ENCODE measurements at places on chromosomes 6 and 20. TPM values are rescaled to one million over a fixed set of nuclear protein-coding genes. Genes with fewer than 3 reads are reported as not detected.

Gene RWDD2A
- total RNA-seq = 0.87 TPM

- peaks cover 23% of the 10 kb centered on the region for H3K27me3 ChIP-seq
- H3K4me3 ChIP-seq = no peak overlapping the region
- no peak for DNase-seq
- H3K4me1 ChIP-seq = no peaks in the 10 kb centered on the region
- H3K36me3 ChIP-seq = no peaks in the 10 kb centered on the region
Measured at GRCh38 chr6:7578931-7579330, 11.1 kb upstream of the SNRNP48 start.

Gene ARMC12
- 0.37 TPM for total RNA-seq

GRCh38 chr6:51569594-51569993 is 517.8 kb downstream of the PKHD1 start:
- no peaks in the 10 kb centered on the region for H3K36me3 ChIP-seq
- no peaks in the 10 kb centered on the region for H3K4me1 ChIP-seq
- no peak overlapping the region for H3K4me3 ChIP-seq
- H3K27me3 ChIP-seq = no peaks in the 10 kb centered on the region
- H3K27ac ChIP-seq = no peak overlapping the region

Gene TAB2
- 115 TPM for total RNA-seq

DNA sequence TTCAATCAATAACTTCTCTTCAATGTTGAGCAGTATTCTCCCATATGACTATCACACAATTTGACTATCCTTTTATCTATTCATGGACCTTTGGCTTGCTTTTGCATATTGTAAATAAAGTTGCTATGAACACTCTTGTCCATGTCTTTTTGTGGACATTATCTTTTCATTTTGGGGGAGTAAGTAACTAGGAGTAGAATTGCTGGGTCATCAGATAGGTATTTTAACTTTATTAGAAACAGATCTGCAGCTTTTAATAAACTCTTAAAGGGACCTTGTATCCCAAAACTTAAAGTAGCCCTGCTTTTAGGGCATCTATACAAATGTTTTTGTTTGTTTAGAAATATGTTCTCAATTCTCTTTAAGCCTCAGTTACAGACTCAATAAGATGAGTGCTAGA is 614.2 kb upstream of the CITED2 start:
- H3K4me3 ChIP-seq = no peak overlapping the region
- no peak overlapping the region for H3K27ac ChIP-seq
- H3K27me3 ChIP-seq = no peaks in the 10 kb centered on the region
- no peak for DNase-seq
- H3K36me3 ChIP-seq = no peaks in the 10 kb centered on the region

Gene SSTR4
- total RNA-seq = not detected

Gene DOP1A
- total RNA-seq = 14.9 TPM

- peak; percentile 50 for DNase-seq
- H3K27me3 ChIP-seq = peaks cover 34% of the 10 kb centered on the region
- no peaks in the 10 kb centered on the region for H3K4me1 ChIP-seq
Measured at GRCh38 chr20:37564388-37565133, 36.9 kb upstream of the BLCAP start.

DNA sequence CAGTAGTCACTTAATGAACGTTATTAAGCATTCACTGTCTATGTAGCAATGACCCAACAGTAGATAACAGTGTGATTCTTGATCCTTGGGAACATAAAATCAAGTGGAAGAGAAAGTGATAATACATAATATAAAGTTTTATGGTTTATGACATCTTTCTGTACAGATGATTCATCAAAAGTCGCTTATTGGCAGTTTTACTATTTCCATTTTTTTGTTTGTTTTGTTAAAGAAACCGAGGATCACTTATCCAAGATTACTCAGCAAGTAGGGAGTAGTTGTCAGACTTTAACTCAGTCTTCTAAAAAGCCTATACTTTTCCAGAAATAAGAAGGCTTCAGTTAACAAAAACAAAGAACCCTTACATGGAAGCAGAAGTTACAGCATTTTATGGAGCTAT is 260.8 kb downstream of the ZFAND3 start:
- DNase-seq = no peak
- H3K27ac ChIP-seq = no peak overlapping the region
- peaks cover 8% of the 10 kb centered on the region for H3K36me3 ChIP-seq
- no peak overlapping the region for H3K4me3 ChIP-seq
- H3K27me3 ChIP-seq = no peaks in the 10 kb centered on the region

DNA sequence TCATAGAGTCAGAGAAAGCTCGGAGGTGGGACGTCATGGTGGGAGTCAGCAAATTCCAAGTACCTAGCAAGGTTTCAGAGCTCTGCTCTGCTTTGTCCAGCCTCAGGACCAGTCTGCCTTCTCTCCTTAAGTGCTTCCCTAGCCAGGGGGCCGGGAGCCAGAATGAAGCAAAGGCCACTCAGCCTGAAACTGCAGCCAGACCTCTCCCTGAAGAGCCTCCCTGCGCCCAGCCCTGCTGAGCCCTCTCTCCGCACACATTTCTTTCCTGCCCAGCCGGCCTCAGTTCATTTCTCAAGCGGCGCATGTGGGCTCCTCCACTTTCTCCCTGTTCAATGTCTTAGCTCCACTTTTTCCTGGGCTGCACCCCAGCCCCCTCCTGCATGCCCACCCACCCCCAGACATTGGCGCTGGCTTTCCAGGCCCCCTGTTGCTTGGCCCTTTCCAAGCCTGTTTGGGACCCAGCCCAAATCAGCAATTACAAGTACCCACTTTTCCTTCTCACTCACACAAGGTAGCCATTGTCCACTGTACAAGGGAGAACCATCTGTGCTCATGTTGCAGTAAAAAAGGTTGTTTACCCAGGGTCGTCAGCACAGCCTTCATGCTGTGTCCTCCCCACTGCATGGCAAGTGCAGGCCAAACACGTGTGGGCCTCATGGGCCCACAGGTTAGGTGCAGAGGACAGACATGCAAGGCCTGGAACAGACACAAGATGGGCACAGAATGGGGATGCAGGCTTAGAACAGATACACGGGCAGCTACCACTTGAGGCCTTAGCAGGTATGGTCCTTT is 147.1 kb downstream of the MRPL14 start:
- H3K36me3 ChIP-seq = no peaks in the 10 kb centered on the region
- H3K4me3 ChIP-seq = no peak overlapping the region
- H3K27ac ChIP-seq = no peak overlapping the region
- H3K4me1 ChIP-seq = peaks cover 9% of the 10 kb centered on the region
- H3K27me3 ChIP-seq = peaks cover 22% of the 10 kb centered on the region
- DNase-seq = no peak

DNA sequence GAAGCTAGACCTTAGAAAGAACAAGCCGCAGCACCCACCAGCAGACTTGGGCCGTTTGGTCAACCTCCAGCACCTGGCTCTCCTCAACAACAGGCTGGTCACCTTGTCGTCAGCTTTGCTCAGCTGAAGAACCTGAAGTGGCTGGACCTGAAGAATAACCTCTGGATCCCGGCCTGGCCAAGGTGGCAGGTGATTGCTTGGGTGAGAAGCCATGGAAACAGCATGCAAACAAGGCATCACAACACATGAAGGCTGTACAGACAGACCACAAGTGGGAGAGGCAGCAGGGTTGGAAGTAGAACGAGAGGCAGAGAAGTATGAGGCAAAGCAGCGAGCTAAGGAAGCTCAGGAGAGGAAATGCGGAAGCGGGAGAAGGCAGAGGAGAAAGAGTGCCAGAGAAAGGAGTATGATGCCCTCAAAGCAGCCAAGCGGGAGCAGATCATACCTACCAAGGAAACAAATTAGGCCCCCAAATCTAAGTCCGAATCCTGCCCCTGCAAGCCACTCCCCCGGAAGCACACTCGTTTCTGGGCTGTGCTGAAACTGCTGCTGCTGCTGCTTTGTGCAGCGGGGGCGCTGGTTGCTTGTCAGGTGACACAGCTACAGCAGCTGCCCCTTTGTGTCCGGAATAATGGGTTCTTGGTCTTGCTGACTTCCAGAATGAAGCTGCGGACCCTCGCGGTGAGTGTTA is 121.6 kb upstream of the LGSN start:
- no peaks in the 10 kb centered on the region for H3K36me3 ChIP-seq
- H3K4me1 ChIP-seq = peaks cover 4% of the 10 kb centered on the region
- DNase-seq = peak; percentile 27
- peak overlapping the region; percentile 51 for H3K4me3 ChIP-seq

GRCh38 chr6:135114355-135115145 is 59.9 kb upstream of the HBS1L start:
- H3K27ac ChIP-seq = peak overlapping the region; percentile 81
- H3K4me1 ChIP-seq = peaks cover 71% of the 10 kb centered on the region
- H3K27me3 ChIP-seq = no peaks in the 10 kb centered on the region
- peaks cover 14% of the 10 kb centered on the region for H3K36me3 ChIP-seq
- peak; percentile 57 for DNase-seq

Gene TCF21
- not detected for total RNA-seq

DNA sequence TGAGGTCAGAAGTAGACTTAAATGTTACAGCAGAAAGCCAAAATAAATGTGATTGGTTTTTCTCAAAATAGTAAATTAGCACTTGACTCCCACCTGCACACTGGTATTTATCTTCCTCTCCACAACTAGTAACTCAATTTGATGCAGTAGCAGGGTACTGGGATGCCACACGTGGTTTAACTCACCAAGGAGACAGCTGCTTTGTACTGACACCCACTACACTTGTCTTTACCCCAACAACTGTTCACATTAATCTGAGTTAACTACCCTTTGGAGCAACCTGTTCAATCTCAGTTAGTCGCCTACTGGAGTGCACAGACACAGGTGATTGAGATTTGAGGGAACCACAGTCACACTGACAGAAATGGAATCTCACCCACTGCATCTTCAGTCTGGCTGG is 242.1 kb downstream of the PRKN start:
- no peaks in the 10 kb centered on the region for H3K4me1 ChIP-seq
- no peaks in the 10 kb centered on the region for H3K36me3 ChIP-seq
- no peaks in the 10 kb centered on the region for H3K27me3 ChIP-seq
- DNase-seq = no peak

GRCh38 chr6:136696783-136697364 is 95.4 kb downstream of the MAP3K5 start:
- peaks cover 15% of the 10 kb centered on the region for H3K36me3 ChIP-seq
- H3K27ac ChIP-seq = no peak overlapping the region
- peaks cover 9% of the 10 kb centered on the region for H3K4me1 ChIP-seq
- no peaks in the 10 kb centered on the region for H3K27me3 ChIP-seq

- no peaks in the 10 kb centered on the region for H3K27me3 ChIP-seq
- no peak for DNase-seq
- no peaks in the 10 kb centered on the region for H3K4me1 ChIP-seq
- no peak overlapping the region for H3K27ac ChIP-seq
- no peak overlapping the region for H3K4me3 ChIP-seq
Measured at GRCh38 chr20:15185913-15186312, 848.5 kb upstream of the FLRT3 start.

DNA sequence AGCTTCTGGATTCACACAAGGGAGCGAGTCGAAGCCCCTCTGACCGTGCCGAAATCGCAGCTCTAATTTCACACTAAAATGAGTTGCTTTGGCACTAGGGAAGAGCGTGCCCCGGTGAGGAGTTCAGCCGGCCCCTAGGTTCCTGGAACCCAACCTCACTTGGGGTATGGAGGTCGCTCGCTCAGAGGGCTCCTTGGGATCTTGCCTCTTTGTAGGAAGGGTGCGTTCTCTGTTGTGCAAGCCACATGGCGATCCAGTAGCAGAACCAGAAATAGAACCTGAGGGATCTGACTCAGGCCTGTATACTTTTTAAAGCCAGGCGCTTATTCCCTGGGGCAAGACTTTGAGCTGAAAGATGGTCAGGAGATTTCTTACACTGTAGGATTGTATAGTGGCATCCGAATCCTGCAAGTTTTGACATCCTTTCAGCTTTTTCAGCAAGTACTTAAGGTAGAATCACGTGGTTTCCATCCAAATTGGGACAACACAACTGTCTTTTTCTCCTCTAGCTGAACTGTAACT is 861 bp upstream of the RALGAPA2 start:
- peaks cover 26% of the 10 kb centered on the region for H3K4me1 ChIP-seq
- peak overlapping the region; percentile 98 for H3K27ac ChIP-seq
- peaks cover 2% of the 10 kb centered on the region for H3K27me3 ChIP-seq
- H3K4me3 ChIP-seq = peak overlapping the region; percentile 87

DNA sequence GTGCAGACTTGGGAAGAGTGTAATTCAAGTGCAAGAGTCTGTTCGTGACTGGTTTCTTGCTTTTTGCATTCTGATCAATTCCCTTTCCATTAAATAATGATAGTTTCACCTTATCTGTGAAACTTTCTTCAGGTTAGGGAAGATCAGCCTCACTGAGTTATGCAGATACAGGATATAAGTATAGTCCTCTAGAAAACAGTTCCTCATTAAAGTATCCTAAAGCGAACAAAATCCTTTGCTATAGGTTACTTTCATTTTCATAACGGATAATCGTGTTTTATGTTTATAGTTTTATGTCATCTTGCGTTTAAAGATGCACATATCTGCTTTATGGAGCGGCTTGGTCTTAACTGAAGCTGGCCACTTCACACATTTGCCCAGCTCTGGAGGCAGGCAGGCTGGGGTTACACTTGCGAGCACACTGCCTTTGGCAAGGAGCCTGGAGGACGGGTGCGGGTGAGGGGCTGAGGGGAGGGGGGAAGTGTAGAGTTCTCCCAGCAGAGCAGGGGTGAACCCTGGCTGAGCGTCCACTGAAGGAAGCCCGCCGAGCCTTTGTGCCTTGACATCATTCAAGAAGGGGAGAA is 123.5 kb upstream of the IFNGR1 start:
- H3K4me3 ChIP-seq = peak overlapping the region; percentile 66
- H3K27me3 ChIP-seq = peaks cover 26% of the 10 kb centered on the region
- H3K27ac ChIP-seq = peak overlapping the region; percentile 77

Gene GSS
- total RNA-seq = 55.6 TPM

GRCh38 chr6:89581689-89582088 is 56.9 kb downstream of the LYRM2 start:
- no peak overlapping the region for H3K4me3 ChIP-seq
- H3K27me3 ChIP-seq = peaks cover 3% of the 10 kb centered on the region
- no peaks in the 10 kb centered on the region for H3K36me3 ChIP-seq
- DNase-seq = no peak

Gene PRR3
- 21.1 TPM for total RNA-seq

DNA sequence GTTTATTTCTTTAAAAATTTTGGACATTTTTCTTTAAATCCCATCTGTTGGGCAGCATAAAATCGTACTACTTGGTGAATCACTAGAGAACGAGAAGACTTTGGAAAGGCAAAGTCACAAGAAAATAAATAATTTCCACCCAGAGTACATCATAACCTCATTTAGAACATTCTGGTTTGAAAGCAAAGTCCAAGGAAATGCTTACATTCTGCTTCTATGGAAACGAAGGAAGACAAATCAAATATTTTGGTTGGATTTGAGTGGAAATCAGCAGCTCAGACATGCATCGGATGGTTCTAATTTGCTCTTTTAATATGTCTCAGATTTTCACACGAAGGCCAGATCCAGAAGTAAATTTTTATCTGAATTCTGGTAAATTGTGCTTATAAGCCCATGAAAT is 60.7 kb upstream of the LTV1 start:
- no peak overlapping the region for H3K4me3 ChIP-seq
- no peak for DNase-seq
- H3K4me1 ChIP-seq = no peaks in the 10 kb centered on the region
- H3K27me3 ChIP-seq = no peaks in the 10 kb centered on the region
- H3K36me3 ChIP-seq = peaks cover 37% of the 10 kb centered on the region

- no peak overlapping the region for H3K27ac ChIP-seq
- H3K4me3 ChIP-seq = no peak overlapping the region
- DNase-seq = no peak
- H3K4me1 ChIP-seq = no peaks in the 10 kb centered on the region
- H3K36me3 ChIP-seq = no peaks in the 10 kb centered on the region
Measured at GRCh38 chr6:67717281-67717680, 917.8 kb upstream of the ADGRB3 start.
